ENCODE measurements at places on chromosomes 12 and 14. TPM values are rescaled to one million over a fixed set of nuclear protein-coding genes. Genes with fewer than 3 reads are reported as not detected.

HELB gene
- 3.2 TPM for total RNA-seq

RDH12 gene
- not detected for total RNA-seq

TGM1 gene
- total RNA-seq, result 0.40 TPM

KRT5 gene
- total RNA-seq, result 0.53 TPM

RNU4-1 gene
- under 0.01 TPM for total RNA-seq

CAPZA3 gene
- not detected for total RNA-seq

PZP gene
- total RNA-seq, result under 0.01 TPM

LMNTD1 gene
- not detected for total RNA-seq
